ENCODE measurements at places on chromosomes 5 and 9. TPM values are rescaled to one million over a fixed set of nuclear protein-coding genes. Genes with fewer than 3 reads are reported as not detected.

Gene PROB1
- 34.3 TPM for polyA plus RNA-seq

GRCh38 chr9:9478741-9479140, 1134.1 kb downstream of the PTPRD start:
- DNase-seq: no peak

DNA sequence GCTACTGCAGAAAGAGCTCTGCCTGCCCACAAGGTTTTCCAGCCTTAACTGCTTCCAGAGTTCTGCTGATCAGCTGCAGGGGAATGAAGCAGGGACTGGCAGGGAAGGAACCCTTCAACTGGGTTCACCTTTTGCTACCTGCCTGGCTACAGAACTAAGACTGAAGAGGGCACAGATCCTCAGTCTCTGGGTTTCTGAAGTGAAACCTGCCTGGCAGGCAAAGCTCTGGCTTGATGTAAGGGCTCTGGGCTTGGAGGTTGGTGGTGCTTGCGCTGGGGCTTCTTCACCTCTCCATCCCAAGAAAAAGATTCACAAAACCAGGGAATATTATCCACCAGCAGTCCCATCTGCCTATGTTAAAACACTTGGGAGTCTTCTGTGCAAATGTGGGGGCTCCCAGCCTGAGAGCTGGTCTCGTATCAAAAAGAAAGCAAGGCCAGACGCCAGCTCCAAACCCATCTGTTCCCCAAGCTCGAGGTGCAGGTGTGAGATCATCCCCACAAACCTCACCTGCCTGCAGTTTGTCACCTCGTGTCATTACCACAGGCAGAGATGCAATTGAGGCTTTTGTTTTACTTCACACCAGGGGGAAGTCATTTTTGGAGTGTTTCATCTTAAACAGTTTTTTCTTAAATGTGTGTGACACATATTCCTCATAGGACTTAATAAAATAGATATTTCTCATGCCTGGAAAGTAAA, 58.3 kb downstream of the BNC2 start:
- no peak for DNase-seq

GRCh38 chr5:637581-638450, 25.7 kb downstream of the CEP72 start:
- no peak for DNase-seq

Gene IRX1
- 0.23 TPM for polyA plus RNA-seq

Gene ARHGEF28
- 1.5 TPM for polyA plus RNA-seq

Gene SLC31A2
- polyA plus RNA-seq: 9.6 TPM

Data from heart left ventricle (tissue), 16 donors.